ENCODE measurements at places on chromosomes 1 and 21.

DNA sequence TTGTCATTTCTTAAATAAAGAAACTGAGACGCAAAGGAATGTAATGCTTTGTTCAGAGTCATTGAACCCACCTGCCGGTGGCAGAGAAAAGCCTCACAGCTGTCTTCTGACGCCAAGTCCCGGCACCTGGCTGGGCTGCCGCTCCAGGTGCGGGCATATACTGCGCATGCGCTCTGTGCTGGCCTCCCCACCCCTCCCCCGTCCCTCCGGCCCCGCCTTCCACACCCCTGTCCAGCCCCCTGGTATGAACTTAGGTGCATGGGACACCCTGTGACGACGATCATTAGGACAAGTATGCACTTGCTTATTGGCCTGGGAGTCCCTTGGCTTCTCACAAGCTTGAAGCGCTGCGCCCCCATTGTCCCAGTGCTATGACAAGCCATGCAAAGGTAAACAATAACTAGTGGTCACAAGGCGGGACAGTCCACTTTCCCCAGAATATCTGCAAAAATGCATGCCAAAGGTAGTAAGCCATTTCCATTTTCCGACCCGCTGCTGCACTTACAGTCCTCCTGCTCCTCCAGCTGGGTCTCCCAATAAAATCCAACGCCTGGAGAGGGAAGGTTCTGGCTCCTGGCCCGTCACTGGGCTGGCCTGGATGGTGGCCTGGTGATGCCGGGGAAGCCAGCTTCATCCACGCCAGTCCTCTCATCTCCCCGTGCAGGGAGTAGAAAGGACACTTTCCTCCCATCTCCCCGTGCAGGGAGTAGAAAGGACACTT, 100.4 kb downstream of the PSMG1 start:
- no peak for DNase-seq

DNA sequence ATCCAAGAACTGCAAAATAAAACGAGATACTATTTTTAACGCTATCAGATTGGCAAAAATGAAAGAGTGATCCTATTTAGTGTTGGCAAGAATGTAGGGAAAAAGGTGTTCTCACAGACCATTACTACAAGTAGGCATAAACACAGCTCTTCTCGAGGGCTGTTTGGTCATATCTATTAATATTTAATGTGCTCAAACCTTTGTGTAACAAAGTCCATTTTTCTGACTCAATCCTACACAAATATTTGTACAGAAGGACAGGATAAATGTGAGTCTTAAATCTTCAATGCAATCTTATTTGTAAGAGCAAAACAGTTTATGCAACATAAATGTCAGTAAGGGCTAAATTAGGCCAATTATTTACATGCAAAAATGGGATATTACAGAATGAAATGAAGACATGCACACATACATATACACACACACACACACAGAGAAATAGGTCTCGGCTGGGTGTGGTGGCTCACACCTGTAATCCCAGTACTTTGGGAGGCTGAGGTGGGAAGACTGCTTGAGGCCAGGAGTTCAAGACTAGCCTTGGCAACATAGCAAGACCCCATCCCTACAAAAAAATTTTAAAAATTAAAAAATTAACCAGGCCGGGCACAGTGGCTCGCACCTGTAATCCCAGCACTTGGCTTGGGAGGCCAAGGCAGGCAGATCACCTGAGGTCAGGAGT, 17.7 kb downstream of the DHCR24 start:
- no peak for DNase-seq

DNA sequence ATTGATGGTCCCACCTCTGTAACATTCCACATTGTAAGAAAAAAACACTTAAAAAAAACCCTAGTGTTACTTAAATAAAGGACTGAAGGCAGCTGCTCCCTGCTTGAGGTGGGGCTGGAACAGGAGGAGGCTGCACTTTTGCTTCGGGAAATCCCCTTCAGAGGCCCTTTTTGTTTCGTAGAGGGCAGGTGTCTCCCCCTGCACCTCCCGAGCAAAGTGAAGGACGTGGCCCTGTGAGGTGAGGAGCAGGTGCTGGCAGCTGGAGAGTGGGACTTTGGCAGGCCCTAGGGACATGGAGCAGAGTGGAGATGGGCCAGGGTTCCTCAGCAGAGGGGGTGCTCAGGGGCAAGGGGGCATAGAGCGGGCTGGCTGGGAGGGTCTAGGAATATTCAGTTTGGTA, 33.4 kb upstream of the WNT4 start:
- DNase-seq = no peak

DNA sequence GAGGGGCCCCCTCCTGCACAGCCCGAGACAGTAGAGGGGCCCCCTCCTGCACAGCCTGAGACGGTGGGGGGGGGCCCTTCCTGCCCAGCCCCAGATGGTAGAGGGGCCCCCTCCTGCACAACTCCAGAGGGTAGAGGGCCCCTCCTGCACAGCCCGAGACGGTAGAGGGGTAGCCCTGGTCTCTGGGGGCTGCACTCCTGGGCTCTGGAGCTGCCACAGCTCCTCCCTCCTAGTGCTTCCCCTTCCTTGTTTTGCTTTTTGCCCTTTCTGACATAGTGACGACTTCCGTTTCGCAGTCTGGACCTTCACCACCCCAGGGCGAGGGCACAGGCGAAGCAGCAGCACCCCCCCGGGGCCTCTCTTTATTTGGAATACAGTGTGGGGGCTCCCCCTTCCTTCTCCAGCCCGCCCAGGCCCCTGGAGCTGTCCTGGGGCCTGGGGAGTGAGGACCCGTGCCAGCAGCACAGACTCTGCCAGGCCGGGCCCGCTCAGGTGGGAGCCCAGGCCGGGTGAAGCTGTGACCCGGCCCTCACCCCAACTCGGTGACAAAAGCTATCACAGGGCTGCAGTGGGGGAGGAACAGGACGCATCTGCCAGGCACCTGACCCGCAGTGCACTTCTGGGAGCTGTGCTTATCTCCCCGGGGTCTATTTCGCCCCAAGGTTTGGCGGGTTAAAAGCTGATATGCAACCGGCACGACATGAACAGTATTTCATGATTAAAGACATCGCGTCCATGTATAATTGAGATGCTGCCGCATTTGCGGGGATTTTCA, 1.1 kb upstream of the PRXL2B start:
- DNase-seq = peak; percentile 63

DNA sequence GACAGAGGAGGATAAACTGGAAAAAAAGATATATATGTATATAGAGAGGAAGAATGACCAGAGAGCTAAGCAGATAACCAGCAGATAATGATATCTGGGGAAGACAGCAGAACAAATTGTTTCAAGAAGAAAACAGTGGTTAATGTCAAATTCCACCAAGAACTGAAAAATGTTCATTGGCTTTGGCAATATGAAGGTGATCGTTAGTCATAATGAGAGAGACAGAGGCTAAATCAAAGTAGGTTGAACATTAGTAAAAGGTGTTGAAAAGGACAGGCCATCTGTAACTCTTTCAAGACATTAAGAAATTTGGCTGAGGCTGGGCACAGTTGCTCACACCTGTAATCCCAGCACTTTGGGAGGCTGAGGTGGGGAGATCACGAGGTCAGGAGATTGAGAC, 25.3 kb upstream of the CR2 start:
- DNase-seq = no peak

- DNase-seq = no peak
Measured at GRCh38 chr1:67618285-67619018, 66.5 kb upstream of the GADD45A start.

DNA sequence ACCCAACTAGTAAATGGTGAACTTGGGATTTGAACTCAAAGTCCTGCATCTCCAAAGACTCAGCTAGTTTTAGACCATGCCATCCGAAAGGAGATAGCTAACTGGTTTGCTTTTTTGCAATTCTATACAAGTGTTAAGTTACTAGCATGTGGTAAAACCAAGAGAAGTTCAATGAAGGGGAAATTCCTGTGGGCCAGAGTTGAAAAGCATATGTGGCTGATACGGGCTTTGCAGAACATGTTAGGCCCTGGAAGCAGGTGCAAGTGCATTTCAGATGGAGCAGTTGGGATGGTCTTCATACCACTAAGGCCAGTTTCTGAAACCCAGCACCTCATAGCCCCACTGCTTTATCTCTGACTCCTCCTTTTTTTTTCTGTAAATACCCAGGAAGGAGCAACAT, 620.9 kb downstream of the PLPP3 start:
- no peak for DNase-seq

DNA sequence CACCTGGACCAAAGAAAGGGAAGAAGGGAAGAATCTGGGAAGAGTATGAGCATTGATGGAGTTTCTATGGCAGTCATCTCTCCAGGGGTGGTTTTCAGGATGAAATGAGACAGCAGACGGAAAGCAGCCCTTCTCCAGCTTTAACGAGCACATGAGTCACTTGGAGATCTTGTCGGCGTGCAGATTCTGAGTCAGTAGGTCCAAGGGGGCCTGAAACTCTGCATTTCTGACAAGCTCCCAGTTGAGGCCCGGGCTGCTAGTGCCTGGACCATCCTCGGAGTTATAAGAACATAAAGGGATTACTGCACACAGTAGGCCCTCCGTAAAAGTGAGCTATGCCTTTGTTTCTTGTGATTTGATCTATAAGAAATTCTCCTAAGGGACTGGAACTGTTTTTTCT, 17.6 kb downstream of the HSPG2 start:
- no peak for DNase-seq

DNA sequence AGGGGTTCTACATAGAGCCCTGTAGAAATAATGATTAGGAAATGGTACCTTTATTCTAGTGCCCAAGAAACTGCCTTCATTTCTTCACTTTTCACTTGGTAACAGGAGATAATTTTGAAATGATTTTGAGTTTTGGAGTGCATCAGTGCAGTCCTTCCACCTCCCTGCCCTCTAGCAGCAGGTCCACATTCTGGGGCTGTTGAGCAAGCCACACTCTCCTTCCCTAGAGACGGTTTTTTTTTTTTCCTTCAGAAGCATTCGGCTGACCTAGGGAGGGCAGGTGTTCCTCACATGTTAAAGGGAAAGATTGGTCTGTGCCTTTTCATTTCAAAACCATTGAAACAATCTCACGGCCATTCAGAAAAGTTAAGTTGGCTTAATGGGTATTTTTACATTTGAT, 39.8 kb downstream of the SLC37A1 start:
- no peak for DNase-seq

DNA sequence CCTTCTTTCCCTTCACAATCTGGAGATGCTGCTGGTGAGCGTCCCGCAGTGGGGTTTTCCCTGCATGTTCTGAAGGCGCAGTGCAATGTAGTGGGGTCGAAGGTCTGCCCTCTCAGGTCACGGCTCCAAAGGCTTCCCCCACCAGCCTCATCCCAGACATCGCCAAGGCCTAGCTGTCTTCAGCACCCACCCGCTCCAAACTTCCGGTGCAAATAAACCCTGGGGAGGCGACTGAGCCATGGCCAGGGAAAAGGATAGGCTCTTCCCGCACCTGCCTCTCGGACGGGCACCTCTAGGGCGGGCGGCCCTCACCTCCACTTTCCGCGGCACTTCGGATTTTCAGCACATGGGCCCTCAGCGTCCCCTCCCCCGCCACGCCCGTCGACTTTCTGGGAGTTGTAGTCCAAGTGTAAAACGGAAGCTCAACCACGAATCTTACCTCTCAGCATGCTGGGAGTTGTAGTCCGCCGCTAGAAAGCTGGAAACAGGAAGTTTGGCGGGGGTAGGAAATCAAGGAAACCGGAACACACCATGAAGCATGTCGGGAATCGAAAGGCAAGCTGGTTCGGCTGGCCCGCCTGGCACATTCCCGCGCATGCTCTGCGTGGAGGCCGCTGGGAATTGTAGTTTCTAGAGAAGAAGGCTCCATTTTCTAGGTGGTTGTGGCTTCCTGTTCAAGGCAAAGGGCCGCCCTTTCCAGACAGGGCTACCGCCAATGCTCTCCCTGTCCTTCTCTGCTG, at the start of gene MRPL24:
Gene MRPL24, minus strand, starts transcription at position 348 of the 740 bp plus-strand sequence. CDS start 2,384 bp downstream, outside the sequence.
- peak; percentile 95 for DNase-seq

DNA sequence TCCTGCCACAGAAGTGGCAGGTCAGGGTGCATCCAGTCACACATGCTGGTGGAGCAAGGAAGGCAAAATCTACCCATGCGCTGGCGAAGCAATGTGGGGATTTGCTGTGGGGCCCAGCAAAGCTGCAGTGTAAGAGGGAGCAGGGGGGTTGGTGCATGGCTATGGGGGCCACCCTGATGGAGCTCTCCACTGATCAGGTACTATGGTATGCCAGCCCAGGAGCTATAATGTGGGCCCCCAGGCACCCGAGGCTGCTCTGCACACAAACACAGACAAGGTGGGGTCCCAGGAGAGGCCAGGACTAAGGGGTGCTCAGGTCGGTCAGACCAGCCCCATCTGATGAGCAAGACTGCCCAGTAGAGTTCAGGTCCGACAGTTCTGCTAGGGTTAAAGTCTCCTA, 213.5 kb downstream of the ZC3H11B start:
- no peak for DNase-seq

DNA sequence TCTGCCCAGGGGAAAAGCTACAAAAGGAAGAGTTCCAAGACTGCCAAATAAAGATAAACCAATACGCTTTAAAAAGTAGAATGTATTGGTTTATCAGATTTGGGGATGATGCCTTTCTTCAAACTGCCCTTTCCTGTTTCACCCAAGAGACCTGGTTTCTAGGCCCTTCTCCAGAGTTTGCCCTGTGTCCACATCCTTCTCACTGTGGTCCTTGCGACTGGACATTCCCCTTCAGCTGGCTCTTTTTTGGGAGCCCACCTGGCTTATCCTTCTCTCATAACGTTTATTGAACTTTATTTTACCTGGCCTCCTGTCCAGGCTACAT, 490 bp upstream of the CZIB start:
- DNase-seq = no peak

DNA sequence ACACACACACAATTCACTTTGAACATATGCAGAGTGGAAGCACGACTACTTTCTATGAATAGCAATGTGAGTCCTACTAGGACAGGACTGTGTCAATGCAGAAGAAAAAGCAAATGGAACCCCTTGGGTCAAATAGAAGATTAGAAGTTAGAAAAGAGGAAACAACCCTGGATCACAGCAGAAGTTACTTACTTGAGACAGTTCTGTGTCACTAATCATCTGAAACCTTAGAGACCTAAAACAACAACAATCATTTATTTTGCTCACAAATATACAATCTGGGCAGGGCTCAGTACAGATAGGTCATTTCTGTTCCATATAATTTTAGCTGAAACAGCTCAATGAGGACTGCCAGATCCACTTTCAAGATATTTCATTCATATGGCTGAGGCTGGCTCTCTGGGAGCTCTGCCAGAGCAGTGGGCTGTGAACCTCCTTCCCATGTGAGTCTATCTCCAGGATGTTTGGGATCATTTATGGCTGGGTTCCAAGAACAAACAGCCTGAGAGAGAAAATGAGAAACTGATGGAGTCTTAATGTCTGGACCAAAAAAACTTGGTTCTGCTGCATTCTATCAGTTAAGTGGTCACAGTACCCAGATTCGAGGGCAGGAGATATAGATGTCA, 42.5 kb upstream of the IL10 start:
- no peak for DNase-seq

GRCh38 chr1:215457213-215457612, 109.9 kb upstream of the KCTD3 start:
- no peak for DNase-seq

GRCh38 chr1:194155962-194156361, 969.5 kb upstream of the B3GALT2 start:
- DNase-seq = no peak

GRCh38 chr21:42518215-42518614, 4.6 kb downstream of the SLC37A1 start:
- no peak for DNase-seq

DNA sequence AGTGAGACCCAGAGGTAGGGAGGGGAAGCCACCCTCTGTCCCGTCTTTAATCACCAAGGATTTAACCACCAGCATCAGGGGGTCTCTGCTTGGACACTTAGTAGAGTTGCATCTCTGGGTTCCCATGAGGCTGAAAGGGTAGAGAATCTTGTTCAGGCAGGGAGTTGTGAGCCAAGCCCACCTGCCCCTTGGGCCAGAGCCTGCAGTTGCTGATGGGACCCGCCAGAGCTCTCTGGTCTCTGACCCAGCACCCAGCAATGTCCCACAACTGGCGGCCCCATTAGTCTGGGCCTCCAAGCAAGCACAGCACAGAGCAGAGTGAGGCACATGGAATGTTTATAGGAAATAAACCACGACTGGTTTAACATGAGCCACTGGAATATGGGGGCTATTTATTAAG, 166.3 kb downstream of the TRIM33 start:
- DNase-seq = no peak
